ENCODE measurements at places on chromosomes 2 and 18.
A peak's percentile ranks its signal among the peaks of the same experiment; 100 is the strongest.

- DNase-seq, result no peak
Observed at GRCh38 chr18:64893349-64893748, 744.5 kb upstream of the LINC00305 start.

GRCh38 chr2:217413193-217413592 lies 553.3 kb upstream of the TNP1 start:
- no peak for DNase-seq

- peak; percentile 30 for DNase-seq
Observed at GRCh38 chr2:72824224-72824842, 1.5 kb downstream of the EXOC6B start.

GRCh38 chr2:15284614-15285013 lies 276.5 kb downstream of the NBAS start:
- no peak for DNase-seq

- DNase-seq, result no peak
Observed at GRCh38 chr2:150373374-150373773, 114.1 kb downstream of the RND3 start.

Data from AG09319 (cell line).